GM04503 (cell line): ENCODE measurements at places on chromosomes 6 and 20.
A peak's percentile ranks its signal among the peaks of the same experiment; 100 is the strongest.

DNA sequence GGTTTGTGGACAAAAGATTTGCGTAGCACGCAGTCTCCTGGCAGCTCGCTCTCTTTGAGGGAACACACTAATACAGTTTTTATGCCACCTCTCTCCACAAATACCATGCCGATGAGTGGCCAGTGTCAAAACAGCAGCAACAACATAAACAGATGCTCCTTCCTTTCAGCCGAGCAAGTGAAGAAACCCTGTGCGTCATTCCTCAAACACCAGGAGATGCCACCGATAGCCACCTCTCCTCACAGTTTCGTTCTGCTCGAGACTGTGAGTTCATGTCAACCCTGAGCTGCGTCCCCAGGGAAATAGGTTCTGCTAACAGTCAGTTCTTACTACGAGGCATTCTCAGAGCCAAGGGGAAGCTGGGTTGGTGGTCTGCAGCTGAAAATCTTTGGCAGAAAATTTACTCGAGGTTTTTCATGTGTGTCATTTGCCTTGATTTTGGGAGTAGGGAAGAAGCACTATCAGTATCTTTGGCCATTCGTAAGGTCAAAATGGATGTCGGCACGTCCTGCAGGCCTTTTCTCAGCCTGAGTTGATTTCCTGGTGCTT is 59.9 kb downstream of the EYA2 start:
- DNase-seq: peak; percentile 98

DNA sequence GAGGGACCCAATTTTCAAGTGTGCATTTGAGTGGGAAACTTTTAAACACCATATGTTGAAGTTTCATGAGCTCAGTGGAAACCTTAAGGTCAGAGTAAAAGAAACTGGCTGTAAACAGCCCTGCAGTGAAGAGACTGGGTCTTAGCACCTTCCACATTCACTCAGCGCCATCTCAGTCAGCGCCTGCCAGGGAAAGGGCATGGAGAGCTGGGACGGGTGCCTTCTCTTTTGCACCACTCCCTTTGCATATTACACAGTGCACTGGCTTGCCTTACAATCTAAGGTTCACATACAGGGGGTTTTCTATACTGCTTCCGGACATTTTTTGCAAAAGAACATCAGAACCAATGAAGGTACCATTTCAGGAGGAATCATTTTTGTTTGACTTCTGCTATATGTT is 4.5 kb downstream of the TOMM6 start:
- no peak for DNase-seq

- no peak for DNase-seq
Measured at GRCh38 chr6:117518870-117519269, 36.4 kb downstream of the DCBLD1 start.

DNA sequence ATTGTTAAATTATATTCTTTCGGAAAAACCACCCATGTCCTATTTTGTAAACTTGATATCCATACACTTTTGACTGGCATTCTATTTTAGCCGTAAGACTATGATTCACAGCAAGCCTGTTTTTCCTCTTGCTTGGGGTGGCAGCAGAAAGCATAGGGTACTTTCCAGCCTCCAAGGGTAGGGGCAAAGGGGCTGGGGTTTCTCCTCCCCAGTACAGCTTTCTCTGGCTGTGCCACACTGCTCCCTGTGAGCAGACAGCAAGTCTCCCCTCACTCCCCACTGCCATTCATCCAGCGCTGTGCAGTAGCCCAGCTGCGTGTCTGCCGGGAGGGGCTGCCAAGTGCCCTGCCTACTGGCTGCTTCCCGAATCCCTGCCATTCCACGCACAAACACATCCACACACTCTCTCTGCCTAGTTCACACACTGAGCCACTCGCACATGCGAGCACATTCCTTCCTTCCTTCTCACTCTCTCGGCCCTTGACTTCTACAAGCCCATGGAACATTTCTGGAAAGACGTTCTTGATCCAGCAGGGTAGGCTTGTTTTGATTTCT is 2.1 kb upstream of the ESR1 start:
- DNase-seq: no peak

GRCh38 chr6:26021001-26021349 is 58.4 kb downstream of the TRIM38 start:
- DNase-seq: no peak

GRCh38 chr6:52540286-52540902 is 36.5 kb downstream of the TRAM2 start:
- no peak for DNase-seq

DNA sequence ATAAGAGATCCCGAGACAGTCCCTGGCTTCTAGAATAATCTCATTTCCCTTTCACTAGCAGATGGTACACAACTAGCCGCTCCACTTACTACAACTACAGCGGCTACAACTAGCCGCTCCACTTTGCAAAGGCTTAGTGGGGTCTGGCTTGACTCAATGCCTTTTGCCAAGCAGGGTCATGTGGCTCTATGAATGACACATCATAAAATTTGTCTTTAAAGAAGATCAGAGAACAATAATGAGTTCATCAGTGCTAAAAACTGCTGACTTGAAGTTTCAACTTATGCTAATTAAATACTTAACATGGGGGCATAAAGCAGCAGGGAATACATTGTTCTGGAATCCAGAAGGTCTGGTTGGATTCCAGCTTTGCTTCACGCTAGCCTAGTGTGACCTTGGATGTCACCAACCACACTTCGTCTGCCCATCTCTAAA is 2.0 kb upstream of the MICAL1 start:
- no peak for DNase-seq

- no peak for DNase-seq
Measured at GRCh38 chr6:85568411-85568810, 25.2 kb downstream of the SNX14 start.

- no peak for DNase-seq
Measured at GRCh38 chr6:43453831-43454230, 1.5 kb downstream of the DLK2 start.

GRCh38 chr6:14512246-14512645 is 394.7 kb downstream of the CD83 start:
- no peak for DNase-seq

- DNase-seq: no peak
Measured at GRCh38 chr6:22392711-22393110, 95.9 kb upstream of the PRL start.

DNA sequence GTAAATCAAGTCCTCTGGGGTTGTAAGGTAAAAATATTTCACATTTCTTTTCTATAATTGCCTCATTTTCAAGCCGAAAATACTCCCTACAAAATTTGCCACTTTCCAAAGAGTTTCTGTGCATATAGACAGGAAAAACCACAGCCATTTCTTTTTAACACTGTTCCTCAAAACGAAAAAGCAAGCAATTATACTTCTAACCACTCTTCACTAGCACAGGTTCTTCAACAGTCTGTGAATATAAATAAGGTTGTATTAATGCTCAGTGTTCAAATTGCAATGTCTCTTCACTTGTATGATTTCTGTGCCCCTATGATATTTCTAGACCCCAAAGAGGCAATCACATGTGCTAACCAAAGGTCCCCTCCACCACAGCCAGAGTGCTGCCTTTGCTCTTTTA is 206.0 kb downstream of the SIM1 start:
- DNase-seq: no peak

GRCh38 chr6:102679865-102680264 is 1286.4 kb downstream of the GRIK2 start:
- DNase-seq: no peak

GRCh38 chr6:142898927-142899895 is 45.8 kb downstream of the HIVEP2 start:
- no peak for DNase-seq

GRCh38 chr6:155528982-155529453 is 73.4 kb upstream of the NOX3 start:
- peak; percentile 89 for DNase-seq

GRCh38 chr6:111715321-111715720 is 109.6 kb upstream of the TRAF3IP2 start:
- DNase-seq: no peak

GRCh38 chr20:31605902-31606803 is 1.1 kb downstream of the ID1 start:
- DNase-seq: no peak

DNA sequence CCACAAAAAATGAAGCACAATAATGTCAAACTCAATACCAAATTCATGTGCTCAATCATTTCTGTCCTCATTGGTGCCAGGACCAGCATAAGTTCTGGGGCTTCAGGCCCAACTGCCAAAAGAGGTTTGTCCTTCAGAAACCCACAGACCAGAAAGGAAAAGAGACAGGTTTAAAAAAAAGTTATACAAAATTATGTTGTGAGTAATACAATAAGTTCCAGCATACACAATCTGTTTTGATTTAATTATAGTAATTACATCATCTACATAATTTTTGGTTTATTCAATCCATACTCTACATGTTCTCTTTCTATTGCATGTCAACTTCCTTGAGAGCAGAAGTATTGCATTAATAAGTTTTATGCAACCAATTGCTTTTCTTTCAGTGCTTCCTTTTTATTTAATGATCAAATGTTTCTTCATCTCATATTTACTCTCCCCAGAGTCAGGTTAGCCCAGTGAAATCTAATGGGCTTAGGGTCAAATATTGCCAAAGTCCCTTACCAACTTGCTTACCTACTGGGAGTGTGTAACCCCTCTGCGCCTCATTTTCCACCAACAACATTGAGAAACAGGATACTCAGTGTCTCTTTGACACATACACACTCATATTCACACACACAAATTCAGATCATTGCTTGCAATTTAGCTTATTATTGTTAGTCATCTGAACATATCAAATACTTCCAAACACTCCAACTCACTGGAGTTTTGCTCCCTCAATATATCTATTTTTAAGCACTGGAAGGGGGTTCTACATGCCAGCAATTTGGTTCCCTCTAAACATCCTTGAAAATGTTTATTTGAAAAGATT is 424.4 kb upstream of the MARCKS start:
- DNase-seq: peak; percentile 31

GRCh38 chr20:437787-438486 is 24.4 kb downstream of the TBC1D20 start:
- DNase-seq: no peak

DNA sequence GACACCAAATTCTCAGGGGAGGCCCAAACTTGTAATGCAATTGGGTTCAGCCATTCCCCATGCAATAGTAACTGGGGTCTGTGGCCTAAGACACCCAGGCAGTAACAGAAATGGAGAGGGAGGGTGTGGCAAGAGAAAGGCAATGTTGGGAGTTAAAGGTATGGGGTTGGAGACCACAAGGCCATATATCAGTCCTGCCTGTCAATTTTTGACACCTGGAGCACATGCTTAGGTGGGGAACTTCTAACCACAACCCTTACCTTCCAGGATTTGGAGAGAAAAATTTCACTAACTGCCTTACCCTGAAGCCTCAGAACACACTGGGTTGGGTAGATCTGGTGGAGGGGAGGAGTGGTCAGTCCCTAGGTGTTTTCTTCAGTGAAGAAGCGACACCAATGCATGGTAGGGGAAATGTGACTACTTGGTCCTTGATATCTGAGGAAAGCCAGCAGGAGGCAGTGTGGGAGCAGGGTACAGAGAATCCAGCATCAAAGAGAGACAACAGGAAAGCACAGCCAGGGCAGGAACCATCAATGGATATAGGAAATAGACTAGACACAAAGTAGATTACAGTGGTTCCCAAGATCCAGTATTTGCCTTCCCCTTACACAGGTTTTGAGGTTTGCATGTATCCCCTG is 6.8 kb upstream of the USP49 start:
- DNase-seq: no peak

DNA sequence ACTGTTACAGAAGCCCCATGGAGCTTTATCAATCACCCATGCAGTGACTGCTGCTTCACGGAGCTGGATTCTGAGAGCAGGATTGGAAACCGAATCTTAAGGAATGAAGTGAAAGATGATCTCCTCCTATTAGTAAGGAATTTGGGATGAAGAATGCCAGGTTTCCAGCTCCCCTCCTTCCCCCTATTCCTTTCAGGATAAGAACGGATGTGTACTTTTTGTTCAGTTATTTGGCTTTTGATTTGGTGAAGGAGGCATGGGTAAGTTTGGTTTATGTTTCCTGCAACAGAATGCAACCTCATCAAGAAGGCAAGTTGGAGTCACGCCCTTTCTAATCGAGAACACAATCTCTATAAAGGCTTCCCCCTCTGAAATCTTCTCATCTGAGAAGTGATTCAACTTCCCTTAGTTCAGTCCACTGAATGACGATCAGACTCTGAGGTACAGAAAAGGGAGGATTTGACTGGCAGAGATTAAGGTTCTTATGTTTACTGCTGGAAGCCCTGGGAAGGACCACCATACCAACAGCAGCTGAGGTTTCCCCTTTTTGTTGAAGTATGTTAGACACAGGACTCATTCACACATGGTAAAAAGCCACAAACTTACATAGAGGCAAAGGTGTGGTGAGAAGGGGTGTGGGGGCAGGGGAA is 5.5 kb downstream of the ELMO2 start:
- no peak for DNase-seq

GRCh38 chr6:14060971-14061370 is 56.6 kb upstream of the CD83 start:
- no peak for DNase-seq

GRCh38 chr6:118774581-118774980 is 119.4 kb upstream of the ASF1A start:
- DNase-seq: no peak

- no peak for DNase-seq
Measured at GRCh38 chr20:12790859-12791258, 217.9 kb upstream of the SPTLC3 start.

DNA sequence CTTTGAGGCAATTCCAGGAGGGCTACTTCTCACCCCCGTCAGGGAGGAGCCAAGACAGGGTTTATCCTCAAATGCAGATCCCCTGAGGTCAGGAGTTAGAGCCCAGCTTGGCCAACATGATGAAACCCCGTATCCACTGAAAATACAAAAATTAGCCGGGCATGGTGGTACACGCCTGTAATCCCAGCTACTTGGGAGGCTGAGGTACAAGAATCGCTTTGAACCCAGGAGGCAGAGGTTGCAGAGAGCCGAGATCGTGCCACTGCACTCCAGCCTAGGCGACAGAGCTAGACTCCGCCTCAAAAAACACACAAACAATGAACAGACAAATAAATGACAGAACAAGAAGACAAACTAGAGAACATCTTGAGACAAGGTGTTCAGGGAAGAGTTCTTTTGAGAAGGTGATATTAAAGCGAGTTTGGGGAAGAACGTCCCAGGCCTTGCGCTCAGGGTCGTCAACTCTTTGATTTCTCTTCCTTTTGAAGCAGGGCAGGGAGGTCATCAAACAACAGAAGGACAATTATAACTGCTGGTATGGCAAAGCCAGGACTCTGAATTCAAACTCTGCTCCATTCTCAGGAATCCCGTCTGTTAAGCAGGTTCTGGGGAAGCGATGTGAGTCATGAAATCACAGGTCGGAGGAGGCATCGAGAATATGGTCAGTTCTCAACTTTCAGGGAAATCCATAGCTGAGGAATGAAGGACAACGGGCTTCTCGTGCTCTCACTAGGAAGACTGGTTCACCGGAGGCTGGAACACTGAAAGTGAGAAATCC is 1.4 kb upstream of the RALY start:
- DNase-seq: no peak

GRCh38 chr6:4370066-4370465 is 234.7 kb upstream of the ECI2 start:
- peak; percentile 75 for DNase-seq

- peak; percentile 34 for DNase-seq
Measured at GRCh38 chr6:3231247-3232016, 4.0 kb upstream of the TUBB2B start.

DNA sequence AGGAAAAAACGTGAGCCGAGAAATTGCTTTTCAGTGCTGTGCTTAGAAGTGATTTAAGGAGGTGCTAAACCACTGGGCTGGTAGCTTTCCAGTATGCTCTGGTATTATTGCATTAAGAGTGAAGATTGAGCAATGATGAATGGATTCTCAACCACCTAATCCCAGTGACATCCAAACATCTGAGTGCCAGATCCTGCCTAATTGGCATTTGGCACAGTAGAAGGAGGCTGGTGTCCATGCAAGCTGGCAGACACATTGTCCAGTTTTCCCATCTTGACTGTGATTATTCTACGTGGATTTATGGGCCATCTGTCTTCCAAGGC is 398.0 kb upstream of the PLCB4 start:
- DNase-seq: peak; percentile 91
